ENCODE measurements at places on chromosomes 1 and 21. TPM values are rescaled to one million over a fixed set of nuclear protein-coding genes. Genes with fewer than 3 reads are reported as not detected.

CYP4X1 gene
- total RNA-seq, result not detected

EPHX1 gene
- 18.0 TPM for total RNA-seq

AMY2A gene
- total RNA-seq, result not detected

OR2M4 gene
- total RNA-seq, result not detected
